EH (cell line): ENCODE measurements at places on chromosomes 16 and 17.

DNA sequence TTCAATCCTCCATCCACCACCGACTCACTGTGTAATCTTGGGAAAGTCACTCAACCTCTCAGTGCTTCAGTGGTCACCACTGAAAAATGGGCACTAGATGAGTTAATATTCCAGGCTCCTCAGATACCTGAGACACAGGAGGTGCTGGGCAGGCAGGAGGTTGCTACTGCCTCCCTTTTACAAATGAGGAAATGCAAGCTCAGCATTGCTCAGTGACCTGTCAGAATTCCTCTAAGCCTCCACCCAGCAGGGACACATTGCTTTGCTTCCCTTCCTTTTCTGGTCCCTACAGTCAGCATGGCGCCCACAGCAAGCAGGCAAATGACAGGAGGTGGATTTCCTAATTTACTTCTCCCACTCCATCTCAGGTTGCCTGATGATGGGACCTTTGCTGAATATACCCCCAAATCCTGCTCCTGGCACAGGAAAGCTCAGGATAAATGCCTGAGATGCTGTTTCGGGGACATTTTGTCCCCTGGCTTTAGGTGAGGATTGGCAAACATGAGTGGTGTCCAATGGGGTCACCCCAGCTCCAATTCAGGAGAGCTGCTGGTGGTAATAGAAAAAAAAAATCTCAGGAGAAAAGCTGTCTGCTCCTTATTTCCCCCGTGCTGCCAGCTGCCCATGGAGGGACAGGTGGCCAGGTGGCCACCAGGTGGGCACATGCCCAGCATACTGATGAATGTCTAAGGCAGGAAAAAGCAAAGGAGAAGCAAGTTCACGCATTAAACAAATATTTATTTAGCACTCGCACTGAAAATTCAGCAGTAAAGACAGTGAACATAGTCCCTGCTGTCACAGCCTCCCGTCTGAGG lies 5.0 kb upstream of the KRT13 start:
- no peak for DNase-seq

- DNase-seq, result peak; percentile 79
Measured at GRCh38 chr16:66858740-66859396, 14.7 kb downstream of the CA7 start.

DNA sequence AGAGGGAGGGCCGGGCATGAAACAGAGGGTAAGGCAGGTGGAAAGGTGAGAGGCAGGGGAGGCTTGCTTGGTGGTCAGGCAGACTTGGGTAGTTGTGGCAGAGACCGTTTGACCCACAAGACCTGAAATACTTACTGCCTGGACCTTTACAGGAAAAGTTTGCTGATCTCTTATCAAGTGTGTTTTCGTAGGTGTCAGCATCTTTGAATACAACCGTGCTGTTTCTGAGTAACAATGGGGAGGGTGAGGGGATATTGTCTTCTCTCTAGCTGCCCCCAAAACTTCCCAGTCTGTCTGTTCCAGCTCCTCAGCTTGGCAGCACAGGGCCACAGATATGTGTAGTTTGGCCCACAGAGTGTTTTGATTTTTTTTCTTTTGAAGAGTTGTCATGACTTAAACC lies 212.5 kb upstream of the MPHOSPH6 start:
- no peak for DNase-seq

DNA sequence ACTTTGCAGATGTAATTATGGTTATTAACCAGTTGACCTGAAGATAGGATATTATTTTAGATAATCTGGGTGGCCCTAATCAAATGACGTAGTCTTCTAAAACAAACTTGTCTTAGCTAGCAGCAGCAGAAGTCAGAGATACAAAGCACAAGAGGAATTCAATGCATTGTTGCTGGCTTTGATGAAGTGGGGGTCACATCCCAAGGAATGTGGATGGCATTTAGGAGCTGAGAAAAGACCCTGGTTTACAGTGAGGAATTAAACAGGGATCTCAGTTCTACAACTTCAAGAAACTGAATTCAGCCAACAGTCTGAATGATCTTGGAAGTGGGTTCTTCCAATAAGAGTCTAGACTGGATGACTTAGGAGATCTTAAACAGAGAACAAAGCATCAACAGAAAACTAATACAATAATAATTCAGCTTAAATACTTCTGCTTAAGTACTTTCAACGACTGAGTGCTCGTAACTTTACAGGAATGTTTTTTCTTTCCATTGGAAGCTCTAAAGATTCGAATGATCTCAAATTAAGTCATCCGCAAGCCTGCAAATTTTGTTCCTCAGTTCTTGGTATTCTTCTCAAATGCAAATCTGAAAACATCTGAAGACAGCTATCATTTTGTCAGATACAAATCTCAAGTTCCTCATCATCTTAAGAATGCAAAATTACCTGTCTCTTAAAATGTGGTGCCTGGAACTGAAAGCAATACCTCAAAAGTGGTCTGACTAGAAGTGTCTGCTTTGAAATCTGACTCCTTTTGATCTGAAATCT lies 3.3 kb downstream of the C16orf46 start:
- no peak for DNase-seq

DNA sequence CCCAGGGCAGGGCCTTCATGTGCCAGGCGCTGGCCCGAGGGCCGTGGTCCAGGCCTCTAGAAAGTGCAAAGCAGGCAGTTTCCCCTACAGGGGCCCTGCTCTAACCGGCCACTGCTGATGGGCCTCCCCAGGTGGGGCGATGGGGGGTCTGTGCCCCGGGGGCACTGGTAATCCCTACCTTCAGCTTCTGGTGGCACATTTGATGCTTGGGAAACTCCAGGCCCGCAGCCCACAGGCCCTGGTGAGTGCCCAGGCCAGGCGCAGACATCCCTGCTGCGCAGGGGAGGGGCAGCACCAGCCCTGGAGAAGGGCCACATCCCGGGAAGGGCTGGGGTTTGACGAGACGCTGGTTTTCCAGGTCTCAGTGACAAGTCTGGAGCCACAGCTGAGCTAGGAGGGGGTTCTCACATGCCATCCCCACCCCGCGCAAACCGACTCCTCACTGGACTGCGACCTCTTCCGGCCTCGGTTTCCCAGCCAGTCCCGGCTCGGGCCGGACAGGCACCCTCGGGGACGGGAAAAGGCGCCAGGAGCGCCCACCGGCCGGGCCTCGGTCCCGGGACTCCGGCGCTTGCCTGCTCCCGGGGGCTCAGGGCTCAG lies 1.6 kb downstream of the DOC2B start:
- no peak for DNase-seq

DNA sequence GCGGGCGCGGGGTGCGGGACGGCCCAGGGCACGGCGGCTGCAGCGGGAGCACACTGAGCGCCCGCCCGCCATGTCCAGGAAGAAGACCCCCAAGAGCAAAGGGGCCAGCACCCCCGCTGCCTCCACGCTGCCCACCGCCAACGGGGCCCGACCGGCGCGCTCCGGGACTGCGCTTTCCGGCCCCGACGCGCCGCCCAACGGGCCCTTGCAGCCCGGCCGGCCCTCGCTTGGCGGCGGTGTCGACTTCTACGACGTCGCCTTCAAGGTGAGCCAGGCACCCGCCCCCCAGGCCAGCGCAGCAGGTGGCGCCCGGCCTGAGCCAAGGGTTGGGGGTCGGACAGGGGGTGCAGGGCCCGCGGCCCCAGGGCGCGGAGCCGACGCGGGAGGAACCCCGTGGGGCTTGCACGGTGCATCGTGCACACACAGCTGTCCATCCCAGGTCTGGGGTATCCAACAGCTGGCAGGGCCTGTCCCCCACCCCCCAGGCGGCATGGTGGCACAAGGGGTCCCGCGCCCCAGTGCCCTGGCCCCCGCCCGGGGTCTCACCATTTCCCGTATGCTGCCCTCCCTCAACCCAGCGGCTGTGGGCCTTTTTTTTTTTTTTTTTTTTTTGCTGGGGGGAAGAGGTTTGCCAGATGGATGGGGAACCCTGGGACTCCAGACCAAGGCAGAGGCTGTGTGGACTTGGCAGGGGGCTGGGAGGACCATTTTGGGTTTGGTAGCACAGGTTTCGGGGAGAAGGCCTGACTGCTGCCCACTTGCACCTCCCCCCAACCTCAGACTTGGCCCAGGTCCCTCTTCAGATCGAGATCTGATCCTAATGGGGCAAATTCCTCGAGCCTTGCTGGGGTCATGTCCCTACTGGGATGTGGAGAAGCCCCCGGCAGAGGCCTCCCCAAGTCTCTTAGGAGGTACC lies 547 bp downstream of the RAB26 start:
- DNase-seq, result peak; percentile 32

- peak; percentile 95 for DNase-seq
Measured at GRCh38 chr16:65121870-65122723, at the start of gene CDH11. CDH11 (minus strand) TSS chr16:65122063; CDS start chr16:65004869, 117,194 bp downstream.

GRCh38 chr16:28603381-28604185 lies 6.3 kb downstream of the SULT1A1 start:
- no peak for DNase-seq
